Endothelial cell of coronary artery (primary cell): ENCODE measurements at places on chromosomes 12 and 14. TPM values are rescaled to one million over a fixed set of nuclear protein-coding genes. Genes with fewer than 3 reads are reported as not detected.

Gene B4GALNT1
- total RNA-seq, result 0.18 and 0.94 TPM in 2 replicates

Gene IL22
- not detected in 2 replicates for total RNA-seq

Gene CPNE6
- total RNA-seq, result not detected in 2 replicates

Gene SYNDIG1L
- not detected in 2 replicates for total RNA-seq

Gene DIO3
- not detected in 2 replicates for total RNA-seq

Gene SLC4A8
- 4.9 TPM in 2 replicates for total RNA-seq

Gene ERP29
- total RNA-seq, result 59.2 and 97.3 TPM in 2 replicates

Gene LRRC10
- not detected in 2 replicates for total RNA-seq

Gene COA8
- total RNA-seq, result 26.2 and 29.2 TPM in 2 replicates

Gene UBC
- total RNA-seq, result 1,932 and 2,421 TPM in 2 replicates

Gene PPP4R3A
- total RNA-seq, result 73.8 and 86.3 TPM in 2 replicates
